ENCODE measurements at places on chromosomes 5 and 9.

- no peak for DNase-seq
Measured at GRCh38 chr9:19533373-19533772, 124.6 kb downstream of the ACER2 start.

GRCh38 chr5:57368010-57368409 lies 114.6 kb downstream of the ACTBL2 start:
- DNase-seq = no peak

GRCh38 chr5:73940026-73940425 lies 314.0 kb downstream of the ARHGEF28 start:
- DNase-seq = no peak

- no peak for DNase-seq
Measured at GRCh38 chr9:22203371-22204138, 194.4 kb upstream of the CDKN2B start.

- no peak for DNase-seq
Measured at GRCh38 chr5:62707563-62707962, 128.9 kb downstream of the LRRC70 start.

- DNase-seq = no peak
Measured at GRCh38 chr9:13823026-13823425, 490.9 kb downstream of the NFIB start.

GRCh38 chr9:93949694-93950449 lies 5.3 kb downstream of the BARX1 start:
- no peak for DNase-seq

GRCh38 chr5:173069671-173070070 lies 13.5 kb downstream of the CREBRF start:
- DNase-seq = no peak

DNA sequence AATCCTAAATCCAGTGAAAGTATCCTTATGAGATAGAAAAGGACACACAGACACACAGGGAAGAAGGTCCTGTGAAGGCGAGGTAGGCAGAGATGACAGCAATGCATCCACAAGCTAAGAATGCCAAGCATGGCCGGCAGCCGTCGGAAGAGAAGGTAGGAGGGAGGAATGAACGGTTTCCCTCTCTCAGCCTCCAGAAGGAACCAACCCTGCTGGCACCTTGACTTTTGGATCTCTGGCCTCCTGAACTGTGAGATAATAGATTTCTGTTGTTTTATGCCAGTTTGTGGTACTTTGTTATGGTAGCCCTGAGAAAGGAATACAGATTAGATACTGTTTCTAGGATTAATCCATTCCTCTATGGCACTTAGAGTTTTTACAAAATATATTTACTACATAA lies 76.1 kb upstream of the PANK3 start:
- no peak for DNase-seq

- DNase-seq = no peak
Measured at GRCh38 chr9:133687856-133688761, 50.0 kb downstream of the SARDH start.

GRCh38 chr5:66929281-66929680 lies 267.3 kb downstream of the CD180 start:
- no peak for DNase-seq

GRCh38 chr5:170144286-170145023 lies 38.8 kb downstream of the FOXI1 start:
- DNase-seq = no peak

DNA sequence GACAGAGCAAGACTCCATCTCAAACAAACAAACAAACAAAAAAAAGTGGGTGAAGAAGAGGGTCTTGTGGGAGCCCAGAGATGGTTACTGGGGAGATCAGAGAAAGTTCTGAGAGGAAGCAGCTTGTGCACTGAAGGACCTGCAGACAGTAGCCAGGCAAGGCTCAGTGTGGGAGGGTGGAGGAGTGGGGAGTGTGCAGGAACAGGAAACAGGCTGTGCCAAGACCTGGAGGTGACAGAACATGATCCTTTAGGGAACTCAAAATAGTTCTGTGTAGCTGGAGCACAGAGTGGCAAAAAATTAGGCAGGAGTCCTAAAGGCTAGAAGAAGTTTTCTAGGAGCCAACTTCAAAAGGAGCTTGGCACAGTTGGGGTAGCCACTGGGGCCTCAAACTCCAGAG lies 19.2 kb upstream of the NANS start:
- DNase-seq = no peak

GRCh38 chr5:151202381-151203139 lies 21.3 kb downstream of the CCDC69 start:
- no peak for DNase-seq

DNA sequence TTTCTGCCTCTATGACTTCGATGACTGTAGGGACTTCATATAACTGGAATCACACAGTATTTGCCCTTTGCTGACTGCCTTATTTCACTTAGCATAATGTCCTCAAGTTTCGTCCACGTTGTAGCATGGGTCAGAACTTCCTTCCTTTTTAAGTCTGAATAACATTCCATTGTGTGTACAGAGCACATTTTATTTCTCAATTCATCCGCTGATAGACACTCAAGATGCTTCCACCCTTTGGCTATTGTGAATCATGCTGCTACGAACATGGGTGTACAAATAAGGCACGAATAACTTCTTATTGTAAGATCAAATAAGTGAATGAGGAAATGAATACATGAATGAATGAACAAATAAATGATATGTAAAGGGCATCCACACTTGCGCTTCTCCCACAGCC lies 13.0 kb downstream of the BARX1 start:
- DNase-seq = no peak

DNA sequence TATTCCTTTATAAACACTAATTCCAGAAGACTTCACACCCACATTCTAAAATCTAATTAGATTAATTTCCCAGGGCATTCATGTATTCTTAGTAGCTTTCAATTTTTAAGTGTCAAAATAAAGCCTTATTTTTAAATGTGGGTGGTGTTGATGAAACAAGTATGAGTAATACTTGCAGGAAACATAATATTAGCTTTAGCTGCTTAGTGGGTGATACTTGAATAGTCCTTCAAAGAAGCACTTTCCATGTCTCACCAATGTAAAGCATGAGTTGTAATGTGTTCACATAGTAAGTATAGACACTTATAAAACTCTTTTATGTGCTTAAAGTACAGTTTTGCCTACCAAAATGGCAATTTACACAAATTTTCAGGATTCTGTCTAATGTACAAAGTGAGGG lies 6.9 kb downstream of the FNBP1 start:
- no peak for DNase-seq

GRCh38 chr5:26761045-26761444 lies 277.3 kb downstream of the CDH9 start:
- no peak for DNase-seq

GRCh38 chr5:14482085-14482484 lies 99.5 kb upstream of the OTULINL start:
- DNase-seq = no peak

GRCh38 chr9:8074713-8075286 lies 275.2 kb upstream of the DMAC1 start:
- no peak for DNase-seq

GRCh38 chr9:112489876-112490666 lies 3.4 kb downstream of the KIAA1958 start:
- DNase-seq = no peak

DNA sequence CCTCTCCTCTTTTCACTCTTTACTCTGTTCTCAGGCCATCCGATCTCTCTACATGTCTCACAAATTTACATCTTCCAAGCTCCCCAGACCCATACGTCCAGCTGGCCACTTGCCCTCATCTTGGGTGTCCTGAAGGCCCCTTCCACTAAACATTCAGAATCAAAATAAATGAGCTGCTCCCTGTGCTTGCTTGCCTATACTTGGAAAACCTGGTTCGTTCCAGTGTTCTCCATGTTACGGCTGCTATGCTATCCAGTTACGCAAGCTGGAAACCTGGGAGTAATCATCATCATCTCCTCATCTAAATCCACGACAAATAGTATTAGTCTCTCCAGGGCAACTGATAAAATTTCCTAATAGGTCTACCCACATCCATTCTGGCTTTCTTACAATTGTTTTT lies 165.0 kb upstream of the FBXL17 start:
- DNase-seq = no peak

- DNase-seq = no peak
Measured at GRCh38 chr9:22030101-22030598, 21.0 kb upstream of the CDKN2B start.
